A549 treated with DMSO at 1 μM for 4 hours (cell line): ENCODE measurements at places on chromosomes 12 and 14. TPM values are rescaled to one million over a fixed set of nuclear protein-coding genes. Genes with fewer than 3 reads are reported as not detected.

Gene CCDC196
- not detected in 5 replicates for total RNA-seq

Gene CDH24
- total RNA-seq = 3.4 to 6.1 TPM (median 4.9 TPM) in 5 replicates

Gene GOLGA3
- total RNA-seq = 20.1 to 29.0 TPM (median 24.2 TPM) in 5 replicates

Gene CCDC177
- 0.02 TPM in 1 of 5 replicates, not detected in the others for total RNA-seq

Gene CCDC175
- not detected in 5 replicates for total RNA-seq

Gene GALNT9
- total RNA-seq = 4.2 to 9.3 TPM (median 7.2 TPM) in 5 replicates

Gene TBC1D30
- 1.9 to 2.5 TPM (median 2.0 TPM) in 5 replicates for total RNA-seq

Gene SPTB
- total RNA-seq = 0.80 to 1.1 TPM (median 1.00 TPM) in 5 replicates

Gene TMEM52B
- 0.12 to 0.36 TPM (median 0.16 TPM) in 5 replicates for total RNA-seq

Gene SMIM41
- not detected in 5 replicates for total RNA-seq

Gene KRT73
- not detected in 5 replicates for total RNA-seq

Gene DBX2
- total RNA-seq = not detected in 5 replicates

Gene P2RX2
- not detected in 5 replicates for total RNA-seq

Gene PTPRB
- total RNA-seq = 0.56 to 1.0 TPM (median 0.87 TPM) in 5 replicates

Gene ALDH1L2
- total RNA-seq = 2.7 to 3.9 TPM (median 3.5 TPM) in 5 replicates

Gene TSPAN19
- not detected in 5 replicates for total RNA-seq

Gene IFNG
- total RNA-seq = not detected in 5 replicates

Gene KLRC2
- total RNA-seq = 1.2 to 2.0 TPM (median 1.4 TPM) in 5 replicates

Gene HAL
- total RNA-seq = 0.10 to 0.37 TPM (median 0.19 TPM) in 5 replicates

Gene L2HGDH
- total RNA-seq = 9.2 to 11.9 TPM (median 11.0 TPM) in 5 replicates

Gene MYF6
- total RNA-seq = not detected in 5 replicates

Gene IL22
- not detected in 5 replicates for total RNA-seq

Gene CLEC4C
- not detected in 5 replicates for total RNA-seq

Gene NGB
- total RNA-seq = 0.08 TPM in 1 of 5 replicates, not detected in the others

Gene ALX1
- 5.4 to 7.1 TPM (median 6.1 TPM) in 5 replicates for total RNA-seq

Gene OVCH1
- not detected in 5 replicates for total RNA-seq
